ENCODE measurements at places on chromosomes 2 and 18.

- peak overlapping the region; percentile 59 for H3K27ac ChIP-seq
- H3K4me1 ChIP-seq, result no peaks in the 10 kb centered on the region
- no peaks in the 10 kb centered on the region for H3K36me3 ChIP-seq
- H3K27me3 ChIP-seq, result no peaks in the 10 kb centered on the region
- no peak for DNase-seq
- H3K4me3 ChIP-seq, result peak overlapping the region; percentile 77
Measured at GRCh38 chr2:98445177-98445682, 572 bp downstream of the INPP4A start.

DNA sequence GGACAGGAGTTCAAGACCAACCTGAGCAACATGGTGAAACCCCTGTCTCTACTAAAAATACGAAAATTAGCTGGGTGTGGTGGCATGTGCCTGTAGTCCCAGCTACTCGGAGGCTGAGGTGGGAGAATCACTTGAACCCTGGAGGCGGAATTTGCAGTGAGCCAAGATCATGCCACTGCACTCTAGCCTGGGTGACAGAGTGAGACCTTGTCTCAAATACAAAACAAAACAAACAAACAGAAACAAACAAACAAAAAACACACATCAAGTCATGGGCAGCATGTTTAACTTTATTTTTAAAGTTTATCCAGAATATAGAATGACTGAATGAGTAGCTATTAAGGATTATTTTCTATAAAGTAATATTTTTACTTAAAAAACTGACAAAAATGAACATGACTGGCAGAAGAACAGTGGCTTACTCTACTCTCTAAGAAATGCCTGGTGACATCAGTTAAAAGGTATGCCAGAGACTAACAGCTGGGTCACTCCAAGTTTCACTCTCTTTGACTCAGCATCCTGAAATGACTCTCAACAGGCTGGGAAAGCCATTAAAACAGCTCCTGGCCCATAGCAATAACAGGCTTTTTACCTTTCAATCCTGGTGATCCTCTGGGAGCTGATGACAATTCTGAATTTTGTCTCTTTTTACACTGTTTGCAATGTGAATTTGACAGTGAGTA is 281.6 kb upstream of the STON1 start:
- no peaks in the 10 kb centered on the region for H3K36me3 ChIP-seq
- H3K27me3 ChIP-seq, result no peaks in the 10 kb centered on the region
- no peak for DNase-seq
- peaks cover 30% of the 10 kb centered on the region for H3K4me1 ChIP-seq
- no peak overlapping the region for H3K4me3 ChIP-seq

- no peaks in the 10 kb centered on the region for H3K27me3 ChIP-seq
- H3K27ac ChIP-seq, result peak within 1 kb of the TSS; percentile 99
- peak; percentile 92 for DNase-seq
- H3K36me3 ChIP-seq, result no peaks in the 10 kb centered on the region
Measured at GRCh38 chr2:64653109-64654062, at the start of gene SERTAD2. Gene SERTAD2, minus strand, starts transcription at chr2:64653913. Its CDS starts 17,042 bp downstream, at chr2:64636871.

- peaks cover 6% of the 10 kb centered on the region for H3K36me3 ChIP-seq
- H3K27me3 ChIP-seq, result no peaks in the 10 kb centered on the region
- no peak for DNase-seq
- H3K27ac ChIP-seq, result no peak overlapping the region
- peaks cover 53% of the 10 kb centered on the region for H3K4me1 ChIP-seq
Measured at GRCh38 chr2:85770369-85770768, 16.6 kb downstream of the ATOH8 start.

- H3K27ac ChIP-seq, result no peak overlapping the region
- no peak for DNase-seq
- no peaks in the 10 kb centered on the region for H3K4me1 ChIP-seq
- no peak overlapping the region for H3K4me3 ChIP-seq
Measured at GRCh38 chr2:196655761-196656160, 16.2 kb downstream of the CCDC150 start.

DNA sequence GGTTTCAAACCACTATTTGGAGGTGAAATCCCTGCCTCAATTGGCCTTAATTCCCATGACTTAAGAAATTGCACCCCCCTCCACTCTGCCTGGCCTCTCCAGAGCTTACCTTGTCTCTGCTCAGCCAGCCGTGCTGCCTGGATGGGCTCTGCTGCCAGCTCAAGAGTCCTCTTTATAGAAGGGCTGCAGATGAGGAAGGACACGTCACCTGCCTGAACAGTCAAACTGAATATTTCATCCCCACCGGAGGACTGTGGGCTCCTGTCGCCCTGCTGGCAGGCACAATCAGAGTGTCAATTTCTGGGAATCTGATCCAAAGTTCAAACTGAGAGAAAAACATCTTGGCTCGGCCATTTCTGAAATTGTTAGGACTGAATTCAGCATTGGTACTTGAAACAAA is at the start of gene OTOS:
Gene OTOS (minus strand): TSS at position 148 of the 400 bp plus-strand sequence. CDS start 332 bp downstream, outside the sequence.
- H3K4me1 ChIP-seq, result no peaks in the 10 kb centered on the region
- DNase-seq, result no peak
- no peak within 1 kb of the TSS for H3K27ac ChIP-seq
- peaks cover 2% of the 10 kb centered on the region for H3K27me3 ChIP-seq
- H3K36me3 ChIP-seq, result no peaks in the 10 kb centered on the region

GRCh38 chr2:70645733-70646419 is 92.2 kb upstream of the TGFA start:
- no peak overlapping the region for H3K27ac ChIP-seq
- H3K4me3 ChIP-seq, result no peak overlapping the region
- no peaks in the 10 kb centered on the region for H3K36me3 ChIP-seq
- no peaks in the 10 kb centered on the region for H3K4me1 ChIP-seq

GRCh38 chr18:11145413-11146191 is 3.8 kb downstream of the PIEZO2 start:
- H3K27ac ChIP-seq, result no peak overlapping the region
- H3K4me3 ChIP-seq, result no peak overlapping the region
- H3K4me1 ChIP-seq, result peaks cover 36% of the 10 kb centered on the region
- no peaks in the 10 kb centered on the region for H3K36me3 ChIP-seq
- H3K27me3 ChIP-seq, result no peaks in the 10 kb centered on the region

GRCh38 chr2:31207790-31208189 is 9.5 kb downstream of the CAPN14 start:
- H3K36me3 ChIP-seq, result no peaks in the 10 kb centered on the region
- no peaks in the 10 kb centered on the region for H3K4me1 ChIP-seq
- DNase-seq, result no peak
- H3K4me3 ChIP-seq, result no peak overlapping the region
- H3K27ac ChIP-seq, result no peak overlapping the region
- no peaks in the 10 kb centered on the region for H3K27me3 ChIP-seq

GRCh38 chr2:191145769-191146471 is 4.9 kb downstream of the STAT4 start:
- no peak overlapping the region for H3K4me3 ChIP-seq
- H3K27me3 ChIP-seq, result no peaks in the 10 kb centered on the region
- no peak overlapping the region for H3K27ac ChIP-seq
- DNase-seq, result no peak
- peaks cover 9% of the 10 kb centered on the region for H3K4me1 ChIP-seq

DNA sequence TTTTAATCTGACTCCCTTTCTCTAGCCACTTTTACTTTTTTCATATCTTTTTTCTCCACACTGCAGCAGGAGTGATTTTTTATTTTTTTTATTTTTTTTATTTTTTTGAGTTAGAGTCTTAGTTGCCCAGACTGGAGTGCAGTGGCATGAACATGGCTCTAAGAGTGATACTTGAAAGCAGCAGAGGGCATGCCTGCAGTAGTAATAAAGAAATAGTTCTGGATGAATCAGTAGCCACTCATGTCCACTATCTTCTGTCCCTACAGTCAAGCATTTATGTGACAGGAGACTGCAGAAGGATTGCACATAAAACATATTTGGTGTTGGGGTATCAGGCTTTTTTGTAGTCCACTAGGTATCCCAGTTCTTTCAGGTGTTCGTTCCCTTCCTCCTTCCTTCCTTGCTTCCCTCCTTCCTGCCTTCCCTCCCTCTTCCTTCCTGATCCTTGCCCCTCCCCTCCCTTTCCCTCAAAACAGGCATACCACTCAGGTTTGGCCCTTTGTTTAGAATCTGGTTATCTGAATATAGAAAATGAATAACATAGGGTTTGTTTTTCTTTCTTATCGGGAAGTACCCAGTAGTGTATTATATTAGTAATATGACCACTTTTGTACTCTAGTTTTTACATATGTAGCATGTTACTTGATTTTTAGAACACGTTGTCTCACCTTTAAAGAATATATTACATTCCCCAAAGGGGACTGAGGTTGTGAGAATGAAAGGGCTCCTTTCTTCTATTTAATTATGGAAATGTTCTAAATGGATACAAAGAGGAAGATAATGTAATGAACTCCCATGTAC is 23.5 kb downstream of the MIB1 start:
- DNase-seq, result no peak
- H3K27ac ChIP-seq, result no peak overlapping the region
- no peaks in the 10 kb centered on the region for H3K4me1 ChIP-seq
- H3K36me3 ChIP-seq, result peaks cover 11% of the 10 kb centered on the region

DNA sequence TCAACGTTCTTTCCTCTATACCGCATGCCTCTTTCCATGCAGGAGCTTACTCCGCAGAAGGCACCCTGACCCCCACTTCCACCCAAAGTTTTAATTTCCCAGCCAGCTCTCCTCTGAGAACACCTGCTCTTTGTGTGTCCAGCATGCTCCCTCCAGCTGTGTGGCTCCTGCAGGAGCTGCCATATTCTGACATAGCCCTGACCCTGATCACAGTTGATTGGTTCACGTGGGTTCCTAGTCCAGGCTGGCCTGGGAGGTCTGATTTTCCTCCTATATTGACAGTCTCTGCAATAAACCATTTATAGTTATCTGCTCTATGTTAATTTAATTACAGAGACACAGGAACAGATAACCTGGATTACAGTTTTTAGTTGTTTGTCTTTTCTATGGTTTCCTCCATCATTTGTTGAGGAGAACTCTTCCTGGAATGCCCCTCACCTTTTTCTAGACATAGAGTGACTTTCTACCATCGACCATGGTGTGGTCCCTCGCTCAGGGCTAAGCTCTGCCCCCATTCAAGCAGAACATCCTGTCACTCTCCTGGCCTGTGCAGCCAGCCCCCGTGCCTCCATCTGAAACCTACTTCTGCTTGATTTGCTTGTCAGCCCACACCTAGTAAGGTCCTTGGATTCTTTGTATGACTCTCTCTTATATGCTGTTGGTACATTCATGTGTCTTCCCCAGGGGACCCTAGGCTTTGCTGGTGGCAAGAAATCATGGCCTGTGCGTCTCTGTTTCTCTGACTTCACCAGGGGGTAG is 231.5 kb downstream of the LPIN1 start:
- no peak overlapping the region for H3K27ac ChIP-seq
- no peaks in the 10 kb centered on the region for H3K36me3 ChIP-seq
- no peaks in the 10 kb centered on the region for H3K4me1 ChIP-seq
- DNase-seq, result no peak
- H3K27me3 ChIP-seq, result no peaks in the 10 kb centered on the region
- H3K4me3 ChIP-seq, result no peak overlapping the region

- no peak overlapping the region for H3K4me3 ChIP-seq
- H3K27ac ChIP-seq, result peak overlapping the region; percentile 27
- no peaks in the 10 kb centered on the region for H3K27me3 ChIP-seq
- no peaks in the 10 kb centered on the region for H3K36me3 ChIP-seq
- no peaks in the 10 kb centered on the region for H3K4me1 ChIP-seq
- no peak for DNase-seq
Measured at GRCh38 chr2:37472959-37473358, 128.5 kb downstream of the QPCT start.

- no peak overlapping the region for H3K27ac ChIP-seq
- no peaks in the 10 kb centered on the region for H3K36me3 ChIP-seq
- no peaks in the 10 kb centered on the region for H3K27me3 ChIP-seq
- H3K4me1 ChIP-seq, result no peaks in the 10 kb centered on the region
- H3K4me3 ChIP-seq, result no peak overlapping the region
Measured at GRCh38 chr2:191543708-191544107, 134.2 kb upstream of the NABP1 start.

GRCh38 chr2:191676790-191677645 is 918 bp upstream of the NABP1 start:
- peak overlapping the region; percentile 98 for H3K27ac ChIP-seq
- no peaks in the 10 kb centered on the region for H3K36me3 ChIP-seq
- no peak for DNase-seq
- H3K4me3 ChIP-seq, result peak overlapping the region; percentile 79

DNA sequence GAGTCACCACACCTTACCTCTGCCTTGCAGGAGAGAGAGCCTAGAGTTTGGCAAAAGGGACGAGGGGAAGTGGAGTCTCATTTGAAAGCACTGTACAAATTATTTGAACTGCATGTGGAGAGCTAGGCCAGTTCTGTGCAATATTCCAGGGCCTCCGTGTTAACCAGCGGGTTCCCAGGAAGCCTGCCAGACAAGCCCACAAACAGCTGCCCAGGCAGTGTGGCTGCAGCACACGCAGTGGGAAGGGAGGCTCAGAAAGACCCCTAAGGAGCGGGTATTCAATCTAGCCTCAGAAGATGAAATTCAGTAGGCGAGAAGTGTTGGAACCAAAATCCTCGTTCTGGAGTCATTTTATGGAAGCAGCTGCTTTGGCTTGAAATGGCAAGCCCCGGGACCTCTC is 30.7 kb downstream of the CNGA3 start:
- H3K4me1 ChIP-seq, result no peaks in the 10 kb centered on the region
- no peaks in the 10 kb centered on the region for H3K36me3 ChIP-seq
- no peak overlapping the region for H3K4me3 ChIP-seq
- DNase-seq, result no peak
- H3K27me3 ChIP-seq, result no peaks in the 10 kb centered on the region
- no peak overlapping the region for H3K27ac ChIP-seq

GRCh38 chr2:12127638-12128037 is 381.2 kb downstream of the LPIN1 start:
- no peaks in the 10 kb centered on the region for H3K4me1 ChIP-seq
- no peak overlapping the region for H3K27ac ChIP-seq
- H3K4me3 ChIP-seq, result no peak overlapping the region
- H3K36me3 ChIP-seq, result no peaks in the 10 kb centered on the region
- DNase-seq, result no peak

GRCh38 chr2:173184031-173185004 is 108.7 kb downstream of the MAP3K20 start:
- no peak overlapping the region for H3K4me3 ChIP-seq
- no peak for DNase-seq
- H3K36me3 ChIP-seq, result no peaks in the 10 kb centered on the region
- no peaks in the 10 kb centered on the region for H3K27me3 ChIP-seq

Data from liver (tissue), 10 donors.